ENCODE measurements at places on chromosomes 5 and 9.

GRCh38 chr9:108130905-108131304, 641.3 kb upstream of the KLF4 start:
- DNase-seq = no peak

GRCh38 chr5:464843-465590, 22.0 kb downstream of the EXOC3 start:
- no peak for DNase-seq

- DNase-seq = no peak
Measured at GRCh38 chr9:117414906-117415331, at the start of gene ASTN2. TSS of gene ASTN2 (minus strand) at chr9:117415057. CDS start at chr9:117414938, 119 bp downstream.

- DNase-seq = no peak
Measured at GRCh38 chr5:163407034-163407655, 30.2 kb upstream of the CCNG1 start.

DNA sequence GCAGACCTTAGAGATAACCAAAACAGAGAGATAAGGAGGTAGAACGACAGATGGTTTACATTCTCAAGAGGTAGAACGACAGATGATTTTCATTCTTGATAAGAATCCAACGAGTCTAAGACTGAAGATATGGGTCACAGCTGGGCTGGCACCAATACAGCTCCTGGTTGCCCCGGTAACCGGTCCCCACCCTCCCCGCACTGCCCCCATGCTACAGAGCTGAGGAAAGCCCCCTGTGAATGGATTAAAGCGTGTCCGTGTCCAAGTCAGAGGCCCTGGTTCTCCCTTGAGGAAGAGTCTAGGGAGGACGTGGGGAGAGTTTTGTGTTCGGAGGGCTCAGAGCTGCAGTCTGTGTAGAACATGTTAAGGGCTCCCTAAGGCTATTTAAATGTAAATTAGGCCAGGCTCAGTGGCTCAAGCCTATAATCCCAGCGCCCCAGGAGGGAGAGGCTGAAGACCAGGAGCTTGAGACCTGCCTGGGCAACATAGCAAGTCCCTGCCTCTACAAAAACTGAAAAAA, 8.1 kb downstream of the IDNK start:
- no peak for DNase-seq

DNA sequence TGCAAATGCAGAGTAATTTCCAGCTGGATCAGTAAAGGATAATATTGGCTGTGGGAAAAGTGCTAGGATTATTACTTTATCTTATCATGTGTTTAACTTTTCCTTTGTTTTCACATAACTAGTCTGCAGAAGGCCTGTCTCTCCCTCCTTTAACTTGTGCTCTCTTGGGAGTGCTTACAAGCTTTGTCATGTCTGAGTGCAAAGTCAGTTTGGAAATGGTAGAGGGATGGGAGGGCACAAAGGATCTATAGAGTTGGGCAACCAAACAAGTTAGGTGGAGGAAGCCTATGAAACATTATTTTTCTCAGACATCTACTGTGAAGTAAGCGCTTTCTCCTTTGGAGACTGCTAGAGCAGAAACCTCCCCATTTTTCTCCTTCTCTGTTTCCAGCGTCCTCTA, 308.8 kb downstream of the ARHGAP26 start:
- DNase-seq = no peak

GRCh38 chr5:75622564-75622963, 11.3 kb downstream of the ANKDD1B start:
- DNase-seq = no peak

GRCh38 chr5:74201334-74202081, 439.0 kb downstream of the ENC1 start:
- no peak for DNase-seq

- DNase-seq = no peak
Measured at GRCh38 chr9:109110329-109111021, 9.3 kb downstream of the TMEM245 start.

Data from central memory CD8-positive, alpha-beta T cell (primary cell).